ENCODE measurements at places on chromosomes 7 and 10. TPM values are rescaled to one million over a fixed set of nuclear protein-coding genes. Genes with fewer than 3 reads are reported as not detected.
A peak's percentile ranks its signal among the peaks of the same experiment; 100 is the strongest.

- DNase-seq: no peak
These were observed 10.1 kb upstream of the ATOH7 start for GRCh38 chr10:68242051-68242450.

- DNase-seq: no peak
These were observed 271.9 kb upstream of the MKI67 start for GRCh38 chr10:128398118-128398517.

- DNase-seq: peak; percentile 61
These were observed 95.5 kb downstream of the CTBP2 start for GRCh38 chr10:125064681-125065492.

Gene KCNMA1
- polyA plus RNA-seq: 3.6 TPM

Gene PPP1R17
- not detected for polyA plus RNA-seq
